ENCODE measurements at places on chromosomes 3 and 15. TPM values are rescaled to one million over a fixed set of nuclear protein-coding genes. Genes with fewer than 3 reads are reported as not detected.

Gene SMCO1
- 0.14 TPM for total RNA-seq

Gene CMTM8
- 3.2 TPM for total RNA-seq

Gene CTDSPL
- 23.5 TPM for total RNA-seq

Gene ATP13A4
- total RNA-seq: not detected

Gene C3orf33
- total RNA-seq: 3.8 TPM

Gene PLCH1
- 0.53 TPM for total RNA-seq

Gene XYLB
- 11.0 TPM for total RNA-seq

Gene PTPN23
- total RNA-seq: 10.0 TPM

Gene SEMA6D
- total RNA-seq: 0.35 TPM

Gene POPDC2
- 0.39 TPM for total RNA-seq

Gene UCN2
- 20.4 TPM for total RNA-seq

Gene AMIGO3
- 2.0 TPM for total RNA-seq

Gene LCMT2
- 10.5 TPM for total RNA-seq

Gene UACA
- total RNA-seq: 38.9 TPM

Gene MAP3K13
- 25.6 TPM for total RNA-seq

Gene TEX9
- 1.2 TPM for total RNA-seq

Gene FAM98B
- 14.0 TPM for total RNA-seq

Gene PPARG
- total RNA-seq: 2.6 TPM

Gene PTH1R
- 2.6 TPM for total RNA-seq

Gene AMT
- total RNA-seq: 0.58 TPM

Gene CDC25A
- 36.5 TPM for total RNA-seq

Gene USP13
- total RNA-seq: 19.0 TPM

Gene RAD51
- total RNA-seq: 10.9 TPM

Gene NPAP1
- not detected for total RNA-seq

Gene CLDN16
- not detected for total RNA-seq

Gene TMEM89
- total RNA-seq: not detected

Gene LRRC2
- total RNA-seq: 0.20 TPM

Gene LRRC58
- 50.5 TPM for total RNA-seq

Gene OIP5
- total RNA-seq: 37.5 TPM

Gene HESX1
- 1.3 TPM for total RNA-seq

Gene SH2D7
- total RNA-seq: not detected

Gene STRC
- total RNA-seq: not detected

Gene HIGD2B
- not detected for total RNA-seq

Gene ADPRH
- not detected for total RNA-seq

Gene RASL12
- total RNA-seq: not detected

Gene LRRC34
- total RNA-seq: not detected

Gene UROC1
- 0.03 TPM for total RNA-seq

Gene NAA80
- total RNA-seq: 23.5 TPM

Gene ZNF860
- 0.08 TPM for total RNA-seq

Gene CFAP92
- total RNA-seq: not detected

Gene CP
- total RNA-seq: not detected

Gene ANKUB1
- not detected for total RNA-seq

Gene SLC9C1
- not detected for total RNA-seq

Gene FSTL1
- total RNA-seq: 144 TPM

Gene CCDC39
- total RNA-seq: 0.03 TPM

Gene NLGN1
- 1.6 TPM for total RNA-seq

Gene SLC28A2
- 0.08 TPM for total RNA-seq

Gene TGM5
- total RNA-seq: 0.20 TPM

Gene NANOGP8
- not detected for total RNA-seq

Gene SMAD6
- 6.9 TPM for total RNA-seq

Gene GPR171
- not detected for total RNA-seq

Gene TEX55
- total RNA-seq: not detected

Gene NME9
- not detected for total RNA-seq

Gene RTP1
- total RNA-seq: not detected

Gene IGSF10
- under 0.01 TPM for total RNA-seq

Gene RBPMS2
- total RNA-seq: 0.14 TPM

Measured in HT1080 (cell line).